PC-9 (cell line): ENCODE measurements at places on chromosomes 1 and 21. TPM values are rescaled to one million over a fixed set of nuclear protein-coding genes. Genes with fewer than 3 reads are reported as not detected.

Gene GJB3
- total RNA-seq: 58.6 and 63.0 TPM in 2 replicates

Gene KRTAP21-1
- total RNA-seq: not detected in 2 replicates

Gene WNT3A
- total RNA-seq: 0.24 and 0.53 TPM in 2 replicates

Gene KRTAP25-1
- total RNA-seq: not detected in 2 replicates
